ENCODE measurements at places on chromosomes 12 and 14. TPM values are rescaled to one million over a fixed set of nuclear protein-coding genes. Genes with fewer than 3 reads are reported as not detected.
A peak's percentile ranks its signal among the peaks of the same experiment; 100 is the strongest.

The CCNB1IP1 gene
- total RNA-seq = 109 TPM

The PAWR gene
- total RNA-seq = 211 TPM

DNA sequence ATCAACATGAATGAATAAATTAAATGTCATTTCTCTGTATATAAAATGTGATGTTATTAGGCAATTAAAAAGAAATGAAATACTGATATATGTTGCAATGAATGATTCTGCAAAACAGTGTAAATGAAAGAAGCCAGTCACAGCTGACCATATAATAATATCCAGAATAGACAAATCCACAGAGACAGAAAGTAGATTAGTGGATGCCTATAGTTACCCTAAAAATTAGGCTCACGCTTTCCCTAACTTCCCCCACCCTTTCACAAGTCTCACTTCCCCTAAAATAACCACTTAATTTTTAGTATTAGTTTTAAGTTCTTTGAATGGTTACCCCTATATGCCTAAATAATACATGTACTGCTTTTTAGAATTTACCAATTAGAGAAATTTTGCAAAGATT is 348.9 kb upstream of the FAR2 start:
- peaks cover 6% of the 10 kb centered on the region for H3K4me1 ChIP-seq
- no peak overlapping the region for H3K4me3 ChIP-seq
- no peaks in the 10 kb centered on the region for H3K27me3 ChIP-seq
- H3K27ac ChIP-seq = no peak overlapping the region

GRCh38 chr14:91327250-91327595 is 82.7 kb upstream of the GPR68 start:
- no peaks in the 10 kb centered on the region for H3K36me3 ChIP-seq
- H3K27me3 ChIP-seq = peaks cover 7% of the 10 kb centered on the region
- H3K27ac ChIP-seq = no peak overlapping the region

The IAPP gene
- total RNA-seq = not detected

DNA sequence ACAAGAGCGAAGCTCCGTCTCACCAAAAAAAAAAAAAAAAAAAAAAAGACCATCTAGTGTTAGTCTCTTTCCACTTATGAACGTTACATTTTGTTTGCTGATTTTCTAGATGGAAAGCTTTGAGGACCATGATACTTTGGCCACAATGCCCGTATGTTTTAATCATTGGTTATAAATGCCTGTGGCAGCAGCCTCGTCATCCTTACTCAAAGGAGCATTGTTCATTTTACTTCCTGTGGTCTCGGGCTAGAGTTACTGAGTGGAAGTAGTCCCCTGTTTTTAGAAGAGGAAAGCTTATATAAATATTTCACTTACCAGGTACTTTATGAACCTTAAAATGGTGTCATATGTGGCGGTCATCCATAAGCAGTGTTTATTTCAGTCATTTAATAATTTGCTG is 359.9 kb downstream of the AEBP2 start:
- H3K4me1 ChIP-seq = peaks cover 5% of the 10 kb centered on the region
- no peak overlapping the region for H3K4me3 ChIP-seq
- no peaks in the 10 kb centered on the region for H3K36me3 ChIP-seq
- DNase-seq = no peak
- H3K27me3 ChIP-seq = no peaks in the 10 kb centered on the region
- H3K27ac ChIP-seq = no peak overlapping the region

DNA sequence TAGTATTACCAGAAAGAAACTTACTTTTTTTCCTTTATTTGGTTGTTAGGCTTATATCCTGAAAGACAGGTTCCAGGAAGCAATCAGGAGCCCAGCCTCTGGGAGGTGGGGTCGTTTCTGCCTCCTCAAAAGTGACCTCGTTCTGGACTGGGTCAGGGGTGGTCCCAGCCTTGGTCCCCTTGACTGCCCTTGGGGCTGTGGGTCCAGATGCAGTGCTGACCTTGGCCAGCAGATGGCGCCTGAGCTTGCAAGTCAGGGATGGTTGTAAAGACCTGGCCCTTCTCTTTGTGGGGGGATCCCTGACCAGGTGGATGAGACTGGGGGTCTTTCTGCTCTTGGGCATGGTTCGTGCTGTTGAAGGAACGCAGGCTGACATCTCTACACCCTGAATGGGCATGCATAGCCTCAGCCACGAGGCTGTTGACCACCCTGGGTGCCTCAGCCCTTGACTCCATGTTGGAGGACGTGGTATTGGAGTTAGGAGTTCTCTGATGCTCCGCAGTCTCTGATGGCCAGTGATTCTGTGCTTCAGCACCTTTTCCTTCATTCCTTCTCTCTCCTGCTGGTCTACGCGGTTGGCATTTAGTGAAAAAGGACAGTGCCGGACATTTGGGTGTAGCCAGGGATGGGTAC is 62.4 kb downstream of the ADCK1 start:
- peaks cover 17% of the 10 kb centered on the region for H3K36me3 ChIP-seq
- H3K4me1 ChIP-seq = peaks cover 4% of the 10 kb centered on the region
- H3K27ac ChIP-seq = no peak overlapping the region
- H3K4me3 ChIP-seq = no peak overlapping the region
- no peaks in the 10 kb centered on the region for H3K27me3 ChIP-seq
- DNase-seq = peak; percentile 92

DNA sequence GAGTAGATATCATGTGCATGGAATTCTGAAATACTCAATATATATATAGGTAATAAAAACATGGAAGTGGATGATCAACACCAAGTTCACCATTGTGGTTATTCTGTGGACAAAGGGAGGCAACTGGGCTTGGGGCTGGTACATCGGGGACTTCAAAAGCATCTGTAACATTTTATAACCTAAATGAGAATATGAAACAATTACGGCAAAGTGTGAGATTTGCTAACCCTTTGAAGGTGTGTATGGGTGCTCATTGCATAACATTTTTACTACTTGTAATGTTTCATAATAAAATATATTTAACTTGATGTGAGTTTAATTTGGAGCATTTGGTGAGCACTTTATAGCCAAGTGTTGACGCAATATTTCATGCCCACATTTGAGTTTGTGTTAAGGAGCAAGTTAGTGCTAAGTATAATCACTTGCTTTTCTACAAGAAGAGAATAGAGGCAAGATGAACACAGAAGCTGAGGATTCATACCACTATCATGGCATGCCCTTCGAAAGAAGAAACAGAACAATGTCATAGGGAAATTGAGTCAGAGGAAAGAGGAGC is 109.3 kb downstream of the NTN4 start:
- H3K36me3 ChIP-seq = peaks cover 4% of the 10 kb centered on the region
- no peak overlapping the region for H3K27ac ChIP-seq
- H3K4me1 ChIP-seq = no peaks in the 10 kb centered on the region
- peaks cover 2% of the 10 kb centered on the region for H3K27me3 ChIP-seq
- H3K4me3 ChIP-seq = no peak overlapping the region

DNA sequence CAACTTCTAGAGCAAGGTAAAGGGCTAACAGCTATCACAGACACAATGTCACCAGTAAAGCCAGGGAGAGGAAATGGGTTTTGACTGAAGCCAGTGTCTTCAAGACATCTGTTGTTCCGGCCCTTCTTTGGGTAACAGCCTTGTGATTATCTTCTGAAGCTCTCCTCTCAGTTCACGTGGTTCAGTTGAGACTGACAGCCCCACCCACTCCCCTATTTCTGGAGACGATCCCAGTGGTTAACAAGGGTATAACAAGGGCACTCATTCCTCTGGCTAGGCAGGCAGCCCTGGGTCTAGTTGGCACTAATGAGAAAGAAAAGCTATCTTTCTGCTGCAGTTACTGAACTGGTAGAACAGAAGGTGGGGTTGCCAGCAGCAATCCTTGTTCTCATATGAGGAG is 6.9 kb downstream of the GNPTAB start:
- peaks cover 11% of the 10 kb centered on the region for H3K4me1 ChIP-seq
- H3K27me3 ChIP-seq = no peaks in the 10 kb centered on the region
- H3K27ac ChIP-seq = no peak overlapping the region
- no peak for DNase-seq
- H3K4me3 ChIP-seq = no peak overlapping the region

- H3K27me3 ChIP-seq = no peaks in the 10 kb centered on the region
- no peaks in the 10 kb centered on the region for H3K36me3 ChIP-seq
- no peak overlapping the region for H3K27ac ChIP-seq
- DNase-seq = no peak
Observed at GRCh38 chr12:115857923-115858322, 419.6 kb downstream of the MED13L start.

The KRT73 gene
- total RNA-seq = not detected
